ENCODE measurements at places on chromosomes 1 and 21. TPM values are rescaled to one million over a fixed set of nuclear protein-coding genes. Genes with fewer than 3 reads are reported as not detected.

BCAS2 gene
- total RNA-seq, result 23.6 TPM

NPPB gene
- not detected for total RNA-seq

GNG4 gene
- total RNA-seq, result not detected

FCRLA gene
- total RNA-seq, result 52.5 TPM

MMP23B gene
- 5.9 TPM for total RNA-seq

CD2 gene
- 44.8 TPM for total RNA-seq

ALX3 gene
- total RNA-seq, result not detected

KMO gene
- 10.3 TPM for total RNA-seq

SERINC2 gene
- 1.9 TPM for total RNA-seq

KCNK2 gene
- not detected for total RNA-seq

KRTAP6-3 gene
- not detected for total RNA-seq

B3GALT2 gene
- 0.33 TPM for total RNA-seq

MFSD2A gene
- 0.88 TPM for total RNA-seq

FNBP1L gene
- 6.6 TPM for total RNA-seq

SLFNL1 gene
- 1.7 TPM for total RNA-seq

E2F2 gene
- total RNA-seq, result 3.4 TPM

VSIG8 gene
- total RNA-seq, result not detected

VTCN1 gene
- not detected for total RNA-seq

NTMT2 gene
- total RNA-seq, result not detected

NCF2 gene
- 62.2 TPM for total RNA-seq

HHAT gene
- 8.8 TPM for total RNA-seq

RPE65 gene
- not detected for total RNA-seq

VAV3 gene
- 46.0 TPM for total RNA-seq

PRAMEF12 gene
- not detected for total RNA-seq

ROR1 gene
- 4.6 TPM for total RNA-seq

SLC30A2 gene
- total RNA-seq, result not detected

CFAP74 gene
- total RNA-seq, result 0.10 TPM

OR6K3 gene
- total RNA-seq, result not detected

TRABD2B gene
- total RNA-seq, result 0.60 TPM

CELA3B gene
- 0.60 TPM for total RNA-seq

CORT gene
- total RNA-seq, result 0.38 TPM

CHRM3 gene
- total RNA-seq, result 12.5 TPM

NTRK1 gene
- total RNA-seq, result not detected

SPATA1 gene
- 1.4 TPM for total RNA-seq

SPRR2B gene
- total RNA-seq, result not detected

INSRR gene
- total RNA-seq, result not detected

FOXD3 gene
- total RNA-seq, result not detected

CLIC6 gene
- total RNA-seq, result 1.9 TPM

AGBL4 gene
- 0.34 TPM for total RNA-seq

TNFRSF14 gene
- total RNA-seq, result 174 TPM

FAAP20 gene
- total RNA-seq, result 24.3 TPM

DSCAM gene
- 2.2 TPM for total RNA-seq

PALMD gene
- 5.7 TPM for total RNA-seq

NUP210L gene
- 0.10 TPM for total RNA-seq

SV2A gene
- 1.1 TPM for total RNA-seq

IKBKE gene
- total RNA-seq, result 36.2 TPM

DNAI4 gene
- total RNA-seq, result 6.5 TPM

CTSK gene
- 19.9 TPM for total RNA-seq

EPHB2 gene
- 5.9 TPM for total RNA-seq
